ENCODE measurements at places on chromosomes 4 and X. TPM values are rescaled to one million over a fixed set of nuclear protein-coding genes. Genes with fewer than 3 reads are reported as not detected.

DNA sequence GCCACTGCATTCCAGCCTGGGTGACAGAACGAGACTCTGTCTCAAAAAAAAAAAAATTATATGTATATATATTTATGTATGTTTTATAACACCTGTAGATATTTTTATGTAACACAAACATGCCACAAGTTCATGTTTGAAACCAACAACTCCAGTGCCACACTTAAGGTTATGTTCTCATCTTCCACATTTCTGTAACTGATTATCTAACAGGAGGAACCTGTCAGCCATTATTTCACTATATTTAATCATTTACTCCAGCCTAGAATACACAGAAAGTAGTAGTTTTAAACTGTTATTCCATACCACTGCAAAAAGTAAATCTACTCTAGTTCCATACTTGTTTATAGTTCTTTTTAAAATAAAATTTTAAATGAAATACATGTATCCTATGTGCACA lies 32.3 kb downstream of the MCUB start:
- no peak for DNase-seq

The H2BW2 gene
- total RNA-seq: not detected

The UGT2B15 gene
- 0.18 TPM for total RNA-seq

The FAM200B gene
- 6.6 TPM for total RNA-seq

DNA sequence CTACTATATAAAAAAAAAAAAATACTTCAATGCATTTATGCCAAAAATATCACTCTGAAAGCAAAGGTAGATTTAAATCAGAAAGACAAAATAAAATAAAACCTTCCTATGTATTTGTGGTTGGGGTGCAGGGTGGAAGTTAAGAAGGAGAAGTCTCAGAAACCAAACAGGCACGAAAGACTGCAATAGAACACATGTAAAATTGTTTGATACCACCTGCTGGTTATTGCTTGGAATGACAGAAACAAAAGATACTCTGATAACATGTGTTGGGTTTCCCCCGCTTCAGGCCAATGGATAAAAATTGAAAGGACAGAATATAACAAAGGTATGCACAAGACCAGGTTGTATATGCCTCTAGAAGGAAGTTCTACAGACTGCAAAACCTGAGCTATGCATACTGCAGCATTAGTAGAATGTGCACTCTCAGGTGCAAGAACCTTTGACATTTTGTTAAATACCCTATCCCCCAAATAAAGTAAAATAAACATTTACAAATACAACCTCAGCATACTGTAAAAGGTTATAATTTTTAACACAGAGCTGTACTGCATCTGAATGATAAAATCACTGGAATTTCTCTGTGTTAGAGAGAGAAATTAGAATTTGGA lies 118.8 kb downstream of the GABRA2 start:
- no peak for DNase-seq

DNA sequence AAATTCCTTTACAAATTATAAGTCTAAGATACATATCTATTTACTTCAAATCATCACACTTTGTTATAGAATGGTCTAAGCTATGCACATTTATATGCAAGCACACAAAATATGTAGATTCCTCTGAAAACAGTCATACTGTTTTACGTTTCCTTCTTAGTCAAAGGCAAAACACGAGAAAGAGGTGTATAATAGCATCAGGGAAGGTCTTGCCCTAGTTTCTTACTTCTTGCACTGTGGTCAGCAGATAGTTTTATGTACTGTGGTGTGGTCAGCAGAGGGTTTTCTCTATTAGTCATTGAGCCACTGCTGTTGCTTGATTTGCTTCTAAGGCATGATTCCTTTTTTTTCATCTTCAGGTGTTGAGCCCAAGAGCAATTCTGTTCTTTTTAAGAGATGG lies 117.7 kb downstream of the ADAM29 start:
- DNase-seq: no peak

GRCh38 chr4:120850018-120850599 lies 72.4 kb downstream of the PRDM5 start:
- DNase-seq: no peak

DNA sequence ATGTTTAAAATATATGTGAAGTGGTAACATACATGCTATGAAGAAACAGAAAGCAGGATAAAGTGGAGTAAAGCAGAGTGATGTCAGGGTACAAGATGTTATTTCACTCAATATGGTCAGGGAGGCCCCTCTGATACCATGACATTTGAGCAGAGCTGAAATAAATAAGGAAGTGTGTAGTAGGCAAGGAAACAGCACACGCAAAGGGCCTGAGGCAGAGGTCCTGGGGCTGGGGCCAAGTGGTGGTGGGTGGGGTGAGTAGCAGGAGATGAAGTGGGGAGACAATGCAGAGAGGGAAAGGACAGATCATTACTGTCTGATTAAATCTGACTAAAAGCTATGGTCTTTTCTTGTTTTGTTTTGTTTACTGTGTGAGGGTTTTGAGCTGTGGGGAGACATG lies 61.1 kb downstream of the FAM13A start:
- no peak for DNase-seq

The TECRL gene
- not detected for total RNA-seq

The TLR8 gene
- not detected for total RNA-seq

Data from activated T-cell treated with anti-CD3 and anti-CD28 coated beads, Interleukin-2, amount 50 U/mL, for 4 hours (primary cell).